Activated CD4-positive, alpha-beta T cell treated with anti-CD3 and anti-CD28 coated beads, Interleukin-2, amount 10 ng/mL, durations not matched to agents 24 days and 14 days (primary cell): ENCODE measurements at places on chromosomes 4 and X. TPM values are rescaled to one million over a fixed set of nuclear protein-coding genes. Genes with fewer than 3 reads are reported as not detected.

Gene AMTN
- not detected in 2 replicates for total RNA-seq

Gene PDLIM3
- total RNA-seq: not detected in 2 replicates

Gene CT55
- total RNA-seq: not detected in 2 replicates

Gene MAGEA12
- total RNA-seq: not detected in 2 replicates

Gene KCTD8
- not detected in 2 replicates for total RNA-seq

Gene MAGEB3
- not detected in 2 replicates for total RNA-seq

Gene ASB12
- not detected in 2 replicates for total RNA-seq

Gene EXOC1
- 20.8 and 21.5 TPM in 2 replicates for total RNA-seq

Gene GCNA
- total RNA-seq: 3.3 and 4.5 TPM in 2 replicates

Gene CWH43
- not detected in 2 replicates for total RNA-seq

Gene NR0B1
- total RNA-seq: not detected in 2 replicates

Gene SH3D19
- total RNA-seq: not detected in 2 replicates

Gene DRD5
- total RNA-seq: not detected in 2 replicates

Gene NSUN7
- total RNA-seq: 0.12 TPM in 1 of 2 replicates, not detected in the other

Gene SPIN2B
- total RNA-seq: 8.7 and 9.5 TPM in 2 replicates

Gene HEPH
- not detected in 2 replicates for total RNA-seq

Gene SOD3
- total RNA-seq: not detected in 2 replicates

Gene DIAPH2
- 12.7 and 13.2 TPM in 2 replicates for total RNA-seq

DNA sequence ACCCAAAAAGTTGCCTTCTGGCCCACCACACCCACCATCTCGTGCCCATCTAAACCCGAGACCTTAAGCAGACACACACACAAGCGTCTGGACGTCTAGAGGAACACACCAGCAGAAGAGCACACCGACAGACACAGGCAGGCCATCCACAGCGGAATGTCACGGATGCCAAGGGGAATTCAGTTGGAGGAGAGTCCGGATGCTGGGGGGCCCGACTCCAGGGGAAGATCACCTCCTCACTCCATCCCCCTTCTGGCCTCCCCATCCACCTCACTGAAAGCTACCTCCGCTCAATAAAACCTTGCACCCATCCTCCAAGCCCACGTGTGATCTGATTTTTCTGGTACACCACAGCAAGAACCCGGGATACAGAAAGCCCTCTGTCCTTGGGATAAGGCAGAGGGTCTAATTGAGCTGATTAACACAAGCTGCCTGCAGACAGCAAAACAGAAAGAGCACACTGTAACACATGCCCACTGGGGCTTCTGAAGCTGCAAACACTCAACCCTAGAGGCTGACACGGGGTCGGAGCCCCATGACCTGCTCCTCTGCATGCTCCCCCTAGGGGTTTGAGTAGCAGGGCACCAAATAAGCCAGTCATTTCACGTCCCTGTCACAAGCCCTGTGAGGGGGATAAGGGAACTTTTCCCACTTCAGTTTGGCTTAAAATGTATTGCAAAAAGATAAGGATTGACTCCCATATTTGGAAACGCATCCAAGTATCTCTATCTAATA is 339.6 kb upstream of the PCDH10 start:
- H3K36me3 ChIP-seq: no peaks in the 10 kb centered on the region
- no peak overlapping the region for H3K27ac ChIP-seq
- H3K27me3 ChIP-seq: no peaks in the 10 kb centered on the region
- H3K4me3 ChIP-seq: no peak overlapping the region

DNA sequence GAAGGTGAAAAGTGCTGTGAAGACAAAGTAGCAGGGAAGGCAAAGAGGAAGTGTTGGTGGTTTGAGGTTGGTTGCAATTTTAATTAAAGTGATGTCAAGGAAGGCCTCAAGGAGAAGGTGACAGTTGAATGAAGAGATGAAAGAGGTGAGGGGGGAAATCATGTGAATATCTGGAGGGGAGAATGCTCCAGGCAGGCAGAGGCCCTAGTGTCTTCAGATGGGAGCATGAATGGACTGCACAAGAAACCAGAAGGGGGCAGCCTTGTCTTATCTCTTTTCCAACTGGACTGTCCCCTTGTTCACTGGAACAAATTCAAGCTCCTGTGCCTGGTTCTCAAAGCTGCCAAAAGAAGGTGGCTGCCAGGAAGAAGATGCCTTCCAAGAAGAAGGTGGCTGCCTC is 68.4 kb downstream of the MAOB start:
- peak; percentile 48 for DNase-seq
- no peaks in the 10 kb centered on the region for H3K36me3 ChIP-seq

GRCh38 chr4:74682567-74683359 is 111.6 kb downstream of the BTC start:
- no peak overlapping the region for H3K4me3 ChIP-seq
- DNase-seq: no peak
- H3K27ac ChIP-seq: no peak overlapping the region
- peaks cover 23% of the 10 kb centered on the region for H3K27me3 ChIP-seq
- H3K36me3 ChIP-seq: no peaks in the 10 kb centered on the region

DNA sequence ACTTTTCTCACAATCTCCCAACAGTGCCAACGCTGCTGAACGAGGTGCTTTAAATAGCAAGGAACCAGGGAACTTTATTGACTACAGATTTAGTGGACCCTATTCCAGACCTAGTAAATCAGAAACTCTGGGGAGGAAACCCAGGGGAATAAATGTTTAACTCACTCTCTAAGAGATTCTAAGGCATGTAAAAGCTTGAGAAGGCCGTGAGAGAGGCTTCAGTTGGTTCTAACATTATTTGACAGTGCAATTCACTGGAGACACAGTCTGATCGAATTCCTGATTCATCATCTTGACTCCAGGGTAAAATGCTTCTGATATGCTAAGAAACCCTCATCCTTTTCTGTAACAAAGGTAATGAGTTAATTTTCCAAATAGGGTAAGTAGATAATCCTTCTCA is 494.4 kb downstream of the KCNIP4 start:
- no peaks in the 10 kb centered on the region for H3K36me3 ChIP-seq
- no peak overlapping the region for H3K27ac ChIP-seq
- no peak overlapping the region for H3K4me3 ChIP-seq
- H3K27me3 ChIP-seq: no peaks in the 10 kb centered on the region
- DNase-seq: no peak

DNA sequence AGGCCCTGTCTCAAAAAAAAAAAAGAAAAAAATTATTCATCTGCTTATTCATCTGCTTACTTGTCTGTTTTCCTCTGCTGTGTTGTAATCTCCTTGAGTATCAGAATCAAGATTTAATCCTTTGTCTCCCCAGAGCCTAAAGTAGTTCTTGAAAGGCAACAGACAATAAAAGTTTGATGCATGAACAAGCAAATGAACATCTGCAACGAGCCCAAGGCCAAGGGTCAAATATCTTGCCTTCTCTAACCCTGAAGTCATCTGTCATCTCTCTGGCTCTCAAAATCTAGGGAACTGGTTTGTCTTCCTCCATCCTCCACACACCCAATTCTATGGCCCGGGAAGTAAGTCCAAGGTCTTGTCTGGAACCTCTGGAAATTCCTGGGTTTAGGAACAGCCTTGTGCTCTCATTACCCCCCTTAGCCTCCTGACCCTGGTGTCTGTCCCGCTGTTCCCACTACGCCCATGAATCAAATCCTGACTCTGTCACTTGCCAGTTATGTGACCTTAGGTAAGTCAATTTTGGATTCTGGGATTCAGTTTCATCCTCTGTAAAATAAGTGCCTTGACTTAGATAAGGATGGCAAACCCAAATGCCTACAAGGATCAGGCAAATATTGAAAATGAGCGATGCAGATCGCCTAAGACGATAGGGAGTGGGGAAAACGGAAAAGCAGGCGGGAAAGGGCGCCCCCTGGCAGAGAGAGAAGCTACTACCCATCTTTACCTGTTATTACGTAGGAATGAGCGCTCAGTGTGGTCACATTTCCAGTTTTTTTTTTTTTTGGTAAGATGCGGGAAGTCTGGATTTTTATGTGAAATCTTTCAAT is 102.7 kb upstream of the DHX15 start:
- H3K27me3 ChIP-seq: peaks cover 3% of the 10 kb centered on the region
- H3K36me3 ChIP-seq: no peaks in the 10 kb centered on the region
- H3K4me1 ChIP-seq: no peaks in the 10 kb centered on the region
- no peak overlapping the region for H3K4me3 ChIP-seq
- peak; percentile 68 for DNase-seq
- no peak overlapping the region for H3K27ac ChIP-seq

GRCh38 chrX:48626401-48627298 is 29.4 kb downstream of the WDR13 start:
- no peaks in the 10 kb centered on the region for H3K27me3 ChIP-seq
- no peaks in the 10 kb centered on the region for H3K36me3 ChIP-seq
- no peaks in the 10 kb centered on the region for H3K4me1 ChIP-seq

DNA sequence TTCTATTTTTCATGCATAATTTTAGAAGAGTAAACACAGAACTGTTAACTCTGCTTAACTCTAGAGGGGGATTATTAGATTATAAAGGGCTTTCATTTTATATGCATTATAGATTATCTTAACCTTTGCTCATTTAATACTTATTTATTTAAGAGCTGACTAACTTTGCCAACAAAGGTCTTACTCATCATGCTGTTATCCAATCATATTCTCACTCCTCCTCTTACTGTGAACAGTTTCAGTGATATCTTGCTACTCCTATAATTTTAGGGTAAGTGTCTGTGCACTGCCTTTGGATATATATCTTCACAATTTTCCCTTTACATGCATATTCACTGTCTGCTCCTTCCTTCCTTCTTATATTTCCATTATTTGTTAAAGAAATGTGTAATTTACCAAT is 1814.9 kb downstream of the STIM2 start:
- no peaks in the 10 kb centered on the region for H3K4me1 ChIP-seq
- H3K36me3 ChIP-seq: no peaks in the 10 kb centered on the region
- DNase-seq: no peak
- H3K27ac ChIP-seq: no peak overlapping the region

DNA sequence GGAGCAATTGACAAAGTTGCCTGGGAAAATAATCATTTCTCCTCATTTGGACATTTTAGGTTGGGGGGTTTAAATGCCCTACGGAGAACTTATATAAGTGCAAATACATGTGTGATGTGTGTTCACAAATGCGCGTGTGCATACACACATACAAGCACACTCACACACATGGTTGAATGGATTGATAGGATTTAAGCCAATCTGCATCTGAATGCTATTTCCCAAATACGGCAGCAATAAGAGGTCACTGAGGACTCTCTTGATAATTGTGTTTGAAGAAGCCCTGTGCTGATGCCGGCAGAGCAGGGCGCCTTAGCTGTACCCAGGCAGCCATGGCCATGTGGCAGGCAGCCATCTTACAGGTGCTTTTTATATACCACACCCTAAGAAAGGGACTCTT is 165.3 kb upstream of the LEF1 start:
- DNase-seq: no peak
- peaks cover 4% of the 10 kb centered on the region for H3K4me1 ChIP-seq
- peaks cover 18% of the 10 kb centered on the region for H3K27me3 ChIP-seq
- no peak overlapping the region for H3K27ac ChIP-seq

DNA sequence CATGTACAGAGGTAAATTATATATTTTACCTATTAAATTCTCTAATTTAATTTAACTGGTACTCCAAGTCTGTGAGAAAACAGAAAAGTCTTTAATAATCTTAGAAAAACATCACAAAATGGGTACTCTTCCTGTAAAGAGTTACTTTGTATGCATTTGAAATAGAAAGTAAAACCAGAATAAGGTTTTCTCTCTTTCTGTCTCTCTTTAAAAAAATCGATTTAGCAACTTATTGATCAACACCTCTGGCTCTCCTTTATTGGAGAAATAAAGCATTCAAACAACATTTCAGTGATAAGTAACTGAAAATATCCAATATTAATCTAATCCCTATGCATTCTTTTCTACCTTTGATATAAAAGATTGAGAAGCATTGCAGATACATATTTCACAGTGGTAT is 27.4 kb downstream of the ATOH1 start:
- DNase-seq: no peak
- no peak overlapping the region for H3K4me3 ChIP-seq
- no peaks in the 10 kb centered on the region for H3K36me3 ChIP-seq
- H3K27ac ChIP-seq: no peak overlapping the region
- no peaks in the 10 kb centered on the region for H3K27me3 ChIP-seq
- H3K4me1 ChIP-seq: no peaks in the 10 kb centered on the region

DNA sequence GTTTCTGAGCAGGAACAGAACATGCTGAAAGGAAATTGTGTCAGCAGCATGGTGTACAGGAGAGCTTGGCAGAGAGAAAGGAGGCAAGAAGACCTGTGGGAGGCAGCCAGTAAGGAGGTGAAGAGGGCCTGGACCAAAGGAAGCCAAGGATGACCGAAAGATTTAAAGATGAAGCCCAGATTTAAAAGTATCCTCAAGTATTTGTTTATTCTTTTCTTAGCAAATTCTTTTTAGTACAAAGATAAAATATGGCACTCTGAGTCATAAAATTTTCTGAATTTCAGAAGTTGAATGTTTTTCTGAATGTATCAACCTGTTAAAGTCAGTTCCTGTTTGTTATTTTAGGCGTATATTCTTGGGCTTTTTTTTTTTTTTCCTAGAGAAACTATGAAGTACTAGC is 3.5 kb downstream of the PKD2 start:
- H3K4me1 ChIP-seq: peaks cover 41% of the 10 kb centered on the region
- no peak for DNase-seq
- peak overlapping the region; percentile 49 for H3K4me3 ChIP-seq
- peak overlapping the region; percentile 9 for H3K27ac ChIP-seq
- H3K36me3 ChIP-seq: peaks cover 12% of the 10 kb centered on the region

DNA sequence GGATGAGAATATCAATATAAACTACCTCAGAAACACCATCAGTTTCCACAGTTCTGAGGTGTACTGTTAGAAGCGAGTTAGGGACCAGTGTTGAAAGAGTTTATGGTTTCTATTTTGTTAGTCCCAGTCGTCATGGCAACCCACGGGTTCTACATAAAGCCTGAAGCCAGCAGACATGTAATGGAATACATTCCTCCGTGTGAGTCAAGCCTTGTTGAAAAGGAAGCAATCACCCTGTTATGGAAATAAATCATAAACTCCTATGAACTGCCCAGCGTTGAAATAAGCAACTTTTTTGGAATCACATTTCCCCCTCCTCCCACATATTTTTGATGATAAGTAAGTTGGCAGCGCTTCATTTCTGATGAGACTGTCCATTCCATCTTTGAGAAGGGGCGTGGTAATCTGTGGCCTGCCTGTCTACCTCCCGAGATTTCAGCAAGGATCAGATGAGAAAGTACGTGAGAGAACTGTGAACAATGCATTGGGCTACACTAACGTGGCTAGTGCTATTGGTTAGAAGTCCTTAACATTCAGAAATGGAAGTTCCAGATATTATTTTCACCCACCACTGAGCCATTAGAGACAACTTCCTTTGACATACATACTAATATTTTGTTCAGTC is 40.4 kb upstream of the PDHA1 start:
- H3K27me3 ChIP-seq: no peaks in the 10 kb centered on the region
- no peaks in the 10 kb centered on the region for H3K36me3 ChIP-seq
- H3K27ac ChIP-seq: no peak overlapping the region
- no peak for DNase-seq
- no peak overlapping the region for H3K4me3 ChIP-seq

- peaks cover 11% of the 10 kb centered on the region for H3K36me3 ChIP-seq
- no peaks in the 10 kb centered on the region for H3K27me3 ChIP-seq
- H3K4me3 ChIP-seq: no peak overlapping the region
- DNase-seq: no peak
These were observed 19.9 kb downstream of the MAN2B2 start for GRCh38 chr4:6594826-6595355.
